HCT116 (cell line): ENCODE measurements at places on chromosomes 11 and 22. TPM values are rescaled to one million over a fixed set of nuclear protein-coding genes. Genes with fewer than 3 reads are reported as not detected.

DNA sequence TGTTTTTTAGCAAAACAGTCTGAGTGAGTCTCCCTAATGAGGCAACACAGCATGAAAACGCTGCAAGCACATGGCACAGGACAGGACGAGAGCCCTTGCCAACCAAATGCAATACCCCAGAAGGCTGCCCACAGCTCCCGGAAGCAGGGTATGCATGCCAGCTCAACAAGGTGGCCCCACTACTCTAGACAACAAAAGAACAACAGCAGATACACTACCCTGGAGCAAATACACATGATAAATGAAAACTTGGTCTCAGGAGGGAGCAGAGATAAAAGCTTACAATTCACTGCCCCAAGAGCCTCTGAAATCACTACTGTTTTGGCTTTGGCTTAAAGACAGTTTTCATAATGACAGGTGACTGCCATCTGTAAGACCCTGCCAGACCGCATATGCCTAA is 785.4 kb upstream of the API5 start:
- no peak for DNase-seq

GRCh38 chr11:88175569-88176075 is 379 bp upstream of the RAB38 start:
- DNase-seq = no peak

The SHANK2 gene
- total RNA-seq = 16.9 TPM

The BEST1 gene
- 2.3 TPM for total RNA-seq

DNA sequence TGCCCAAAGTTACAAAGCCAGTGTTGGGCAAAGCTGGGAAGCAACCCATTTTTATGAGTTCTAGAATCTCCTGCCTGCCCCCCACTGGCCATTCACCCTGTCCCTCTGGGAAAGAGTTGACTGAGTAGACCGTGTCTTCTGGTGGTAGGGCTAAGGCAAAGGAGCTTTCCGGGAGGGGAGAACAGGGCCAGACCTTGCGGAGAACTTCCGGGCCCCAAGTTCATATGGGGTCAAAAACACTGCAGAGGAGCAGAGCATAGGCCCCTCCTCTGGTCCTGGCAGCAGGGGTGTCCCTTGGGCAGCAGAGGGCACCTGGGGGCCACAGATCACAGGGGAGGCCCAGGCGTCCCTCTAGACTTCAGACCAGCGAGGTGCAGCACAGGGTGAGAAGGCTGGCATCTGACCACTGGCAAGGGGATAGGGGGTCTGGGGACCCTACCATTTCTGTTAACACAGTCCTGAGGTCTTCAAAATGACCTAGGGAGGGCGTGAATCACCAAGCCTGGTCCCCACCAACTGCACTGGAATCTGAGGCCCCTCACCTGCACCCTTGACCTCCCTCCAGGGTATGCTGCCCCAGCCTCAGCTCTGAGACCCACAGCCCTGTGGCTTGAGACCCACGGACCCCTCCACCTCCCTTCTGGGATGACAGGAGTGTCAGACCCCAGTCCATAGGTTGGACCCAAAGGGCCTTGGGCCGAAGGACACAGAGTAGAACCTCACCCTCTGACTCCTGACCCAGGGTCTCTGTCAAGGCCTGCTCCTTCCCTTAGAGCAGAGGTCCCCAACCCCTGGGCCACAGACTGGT is 1.3 kb upstream of the ARAP1 start:
- DNase-seq = no peak

The YAP1 gene
- 88.6 TPM for total RNA-seq
